ENCODE measurements at places on chromosomes 16 and 17. TPM values are rescaled to one million over a fixed set of nuclear protein-coding genes. Genes with fewer than 3 reads are reported as not detected.

LDHD gene
- total RNA-seq: 0.64 TPM

RGS11 gene
- 0.14 TPM for total RNA-seq

PNMT gene
- 0.64 TPM for total RNA-seq

ODAD4 gene
- 1.2 TPM for total RNA-seq

KRT31 gene
- total RNA-seq: not detected

ENKD1 gene
- 11.0 TPM for total RNA-seq

SEC14L1 gene
- total RNA-seq: 53.4 TPM

AGRP gene
- total RNA-seq: 0.64 TPM

All from activated naive CD4-positive, alpha-beta T cell treated with anti-CD3 and anti-CD28 coated beads, Interleukin-2, amount 50 U/mL, for 72 hours (primary cell).